ENCODE measurements at places on chromosomes 7 and 10. TPM values are rescaled to one million over a fixed set of nuclear protein-coding genes. Genes with fewer than 3 reads are reported as not detected.

DNA sequence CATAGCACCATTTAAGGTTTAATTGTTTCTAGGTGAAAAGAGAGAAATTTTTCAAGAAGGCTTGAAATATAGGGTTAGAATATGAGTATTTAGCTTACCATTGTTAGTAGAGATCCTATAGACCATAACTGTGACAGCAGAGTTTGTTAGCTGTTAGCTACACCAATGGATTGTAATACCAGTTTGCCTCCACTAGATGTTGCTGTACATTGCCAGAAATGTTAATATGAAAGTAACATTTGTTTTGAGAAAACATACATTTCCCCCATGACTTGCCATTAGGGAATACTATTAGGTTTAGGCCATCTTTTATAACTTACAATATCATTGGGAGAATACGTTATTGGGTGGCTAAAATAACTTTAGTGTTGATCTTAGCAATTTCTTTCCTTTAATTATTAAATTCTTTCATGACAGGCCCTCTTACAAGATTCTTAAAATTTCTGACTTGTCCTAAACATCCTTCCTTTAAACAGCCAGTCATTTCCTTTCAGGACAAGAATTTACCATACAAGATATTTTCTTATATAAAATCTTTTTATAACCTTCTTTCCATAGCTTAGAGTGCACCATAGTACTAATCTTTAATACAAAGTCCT lies 39.5 kb downstream of the ZNF117 start:
- peaks cover 24% of the 10 kb centered on the region for H3K27me3 ChIP-seq
- H3K36me3 ChIP-seq, result no peaks in the 10 kb centered on the region
- DNase-seq, result peak; percentile 68
- H3K4me3 ChIP-seq, result no peak overlapping the region
- H3K4me1 ChIP-seq, result no peaks in the 10 kb centered on the region
- H3K27ac ChIP-seq, result no peak overlapping the region

- H3K4me1 ChIP-seq, result no peaks in the 10 kb centered on the region
- no peak overlapping the region for H3K27ac ChIP-seq
- H3K4me3 ChIP-seq, result no peak overlapping the region
- H3K36me3 ChIP-seq, result no peaks in the 10 kb centered on the region
- peak; percentile 20 for DNase-seq
- H3K27me3 ChIP-seq, result peaks cover 8% of the 10 kb centered on the region
Observed at GRCh38 chr7:87497482-87497881, 22.0 kb upstream of the ABCB4 start.

GRCh38 chr10:12235796-12236195 lies 39.8 kb downstream of the CDC123 start:
- no peak overlapping the region for H3K4me3 ChIP-seq
- no peak for DNase-seq
- no peak overlapping the region for H3K27ac ChIP-seq
- H3K4me1 ChIP-seq, result peaks cover 6% of the 10 kb centered on the region
- H3K27me3 ChIP-seq, result no peaks in the 10 kb centered on the region

- no peaks in the 10 kb centered on the region for H3K27me3 ChIP-seq
- no peaks in the 10 kb centered on the region for H3K4me1 ChIP-seq
- H3K27ac ChIP-seq, result no peak overlapping the region
- no peaks in the 10 kb centered on the region for H3K36me3 ChIP-seq
- DNase-seq, result no peak
Observed at GRCh38 chr7:77579797-77580196, 42.7 kb downstream of the PTPN12 start.

DNA sequence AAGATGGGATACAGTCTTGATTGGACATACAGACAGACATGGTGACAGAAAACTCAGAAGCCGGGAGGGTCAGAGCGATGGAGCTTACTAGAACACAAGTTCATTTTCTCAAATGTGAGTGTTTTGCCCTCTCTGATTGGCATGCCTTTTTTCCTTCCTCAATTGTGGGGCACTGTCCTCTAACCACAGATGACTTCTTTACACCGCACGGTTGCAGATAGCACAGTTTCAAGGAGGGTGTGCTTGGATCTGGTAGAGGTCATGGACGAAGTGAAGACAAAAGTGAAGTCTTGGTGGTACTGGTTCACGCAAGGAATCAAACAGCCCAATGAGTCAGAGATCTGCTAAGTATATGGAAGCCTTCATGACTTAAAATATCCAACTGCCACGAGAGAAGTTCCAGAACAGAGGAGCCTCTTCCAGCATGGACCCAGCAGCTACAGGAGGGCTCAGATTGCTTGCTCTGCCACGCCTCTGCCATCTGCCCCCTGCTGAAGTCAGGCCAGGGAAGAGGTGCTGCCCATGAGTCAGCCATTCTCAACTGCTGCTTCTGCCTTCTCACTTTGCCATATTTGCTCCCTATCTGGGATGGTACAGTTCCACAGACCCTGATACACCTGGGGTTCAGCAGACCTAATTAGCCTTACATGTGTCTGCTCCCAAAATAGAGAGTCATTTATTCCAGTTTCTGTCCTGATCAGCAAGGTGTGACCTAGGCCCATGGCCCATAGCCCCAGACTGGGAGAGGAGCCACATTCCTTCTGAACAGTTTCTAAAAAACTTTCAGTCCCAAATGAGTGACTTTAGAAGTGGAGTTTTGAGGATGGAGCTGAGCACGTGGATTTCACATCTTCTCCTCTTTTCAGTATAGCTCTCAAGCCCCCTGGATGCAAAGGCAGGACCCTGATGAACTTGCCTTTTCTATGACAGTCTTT lies 413.8 kb downstream of the KCNMA1 start:
- H3K4me1 ChIP-seq, result no peaks in the 10 kb centered on the region
- peaks cover 2% of the 10 kb centered on the region for H3K27me3 ChIP-seq
- no peak for DNase-seq
- no peak overlapping the region for H3K4me3 ChIP-seq

BTBD16 gene
- total RNA-seq, result not detected

- no peaks in the 10 kb centered on the region for H3K4me1 ChIP-seq
- no peak overlapping the region for H3K27ac ChIP-seq
- H3K36me3 ChIP-seq, result no peaks in the 10 kb centered on the region
- no peak for DNase-seq
Observed at GRCh38 chr7:124723012-124723411, 42.6 kb downstream of the GPR37 start.

GRCh38 chr7:100013328-100013676 lies 2.1 kb upstream of the ZKSCAN1 start:
- H3K27me3 ChIP-seq, result no peaks in the 10 kb centered on the region
- peaks cover 15% of the 10 kb centered on the region for H3K36me3 ChIP-seq
- H3K4me3 ChIP-seq, result no peak overlapping the region
- H3K27ac ChIP-seq, result peak overlapping the region; percentile 15
- peak; percentile 56 for DNase-seq

- H3K27ac ChIP-seq, result no peak overlapping the region
- no peak for DNase-seq
- H3K27me3 ChIP-seq, result no peaks in the 10 kb centered on the region
Observed at GRCh38 chr7:81232084-81232799, 313.4 kb upstream of the SEMA3C start.

GRCh38 chr10:122486406-122487080 lies 25.2 kb downstream of the HTRA1 start:
- DNase-seq, result no peak
- no peak overlapping the region for H3K4me3 ChIP-seq
- H3K27ac ChIP-seq, result no peak overlapping the region

DNA sequence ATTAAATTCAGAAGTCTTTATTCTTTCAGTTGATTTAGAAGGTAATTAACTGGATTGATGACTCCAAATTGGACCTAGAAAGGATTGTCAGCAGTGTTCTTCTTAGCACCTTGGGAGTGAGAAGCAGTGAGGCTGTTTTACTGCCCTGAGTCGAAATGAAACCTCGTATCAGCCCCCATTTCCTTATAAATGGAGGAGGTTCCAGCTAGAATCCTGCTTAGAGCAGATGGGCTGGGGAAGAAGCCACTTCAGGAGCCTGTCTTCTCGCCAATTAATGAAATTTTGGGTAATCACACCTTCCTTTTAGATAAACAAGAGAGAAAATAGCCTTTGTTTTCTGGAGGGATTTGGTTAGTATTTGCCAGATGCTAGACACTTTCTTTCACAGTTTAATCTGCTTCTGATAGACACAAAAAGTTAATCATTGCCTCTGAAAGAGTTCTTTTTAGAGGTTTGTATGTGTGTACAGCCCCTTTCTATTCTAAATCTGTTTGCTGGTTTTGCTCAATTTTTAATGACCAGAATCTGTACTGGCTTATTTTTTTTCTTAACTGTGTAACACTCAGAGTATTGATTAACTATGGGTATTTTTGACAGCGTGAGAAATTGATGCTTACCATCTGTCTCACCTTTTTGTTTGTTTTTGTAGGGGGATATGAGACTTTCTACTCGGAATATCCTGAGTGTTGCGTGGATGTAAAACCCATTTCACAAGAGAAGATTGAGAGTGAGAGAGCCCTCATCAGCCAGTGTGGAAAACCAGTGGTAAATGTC lies 4.6 kb downstream of the DUSP5 start:
- H3K36me3 ChIP-seq, result peaks cover 85% of the 10 kb centered on the region
- DNase-seq, result peak; percentile 70
- H3K27ac ChIP-seq, result peak overlapping the region; percentile 92
- H3K27me3 ChIP-seq, result no peaks in the 10 kb centered on the region
- H3K4me3 ChIP-seq, result peak overlapping the region; percentile 99
- H3K4me1 ChIP-seq, result peaks cover 75% of the 10 kb centered on the region

DNA sequence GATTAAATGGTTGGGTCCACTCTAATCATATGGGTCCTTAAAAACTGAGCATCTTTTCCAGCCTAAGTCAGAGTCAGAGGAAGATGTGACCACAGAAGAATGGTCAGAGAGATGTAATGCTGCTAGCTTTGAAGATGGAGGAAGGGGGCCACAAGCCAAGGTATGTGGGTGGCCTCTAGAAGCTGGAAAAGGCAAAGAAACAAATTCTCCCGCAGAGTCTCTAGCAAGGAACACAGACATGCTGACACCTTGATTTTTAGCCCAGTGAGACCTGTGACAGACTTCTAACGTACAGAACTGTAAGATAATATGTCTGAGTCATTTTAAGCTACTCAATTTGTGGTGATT lies 1.5 kb upstream of the EXOC6 start:
- peak overlapping the region; percentile 81 for H3K4me3 ChIP-seq
- H3K27me3 ChIP-seq, result no peaks in the 10 kb centered on the region
- no peaks in the 10 kb centered on the region for H3K36me3 ChIP-seq
- peaks cover 34% of the 10 kb centered on the region for H3K4me1 ChIP-seq

DNA sequence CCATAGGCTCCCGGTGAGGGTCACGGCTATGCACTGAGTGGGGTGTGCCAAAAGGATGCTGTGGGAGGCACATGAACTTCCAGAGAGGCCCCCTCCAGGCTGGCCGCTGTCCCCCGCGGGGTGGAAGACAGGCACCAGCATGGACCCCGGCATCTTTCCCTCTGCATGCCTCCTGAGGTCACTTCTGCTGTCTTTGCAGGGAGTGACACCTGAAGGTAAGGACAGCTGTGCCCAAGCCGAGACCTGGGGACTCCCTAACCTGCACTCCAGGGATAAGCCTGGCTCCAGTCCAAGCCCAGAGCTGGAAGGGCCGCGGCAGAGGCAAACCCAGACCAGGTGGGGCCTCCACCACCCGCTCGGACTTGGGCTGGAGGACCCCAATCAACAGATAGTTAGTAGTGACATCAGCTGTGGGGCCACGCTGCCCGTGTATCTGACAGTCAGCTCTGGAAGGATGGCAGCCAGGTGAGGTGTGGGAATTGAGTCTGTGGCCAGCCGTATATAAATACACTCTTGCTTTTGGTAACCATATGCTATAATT lies 340.7 kb upstream of the MKI67 start:
- H3K36me3 ChIP-seq, result no peaks in the 10 kb centered on the region
- H3K27ac ChIP-seq, result no peak overlapping the region
- DNase-seq, result no peak

GRCh38 chr7:94450044-94450697 lies 55.5 kb downstream of the COL1A2 start:
- no peaks in the 10 kb centered on the region for H3K4me1 ChIP-seq
- peaks cover 7% of the 10 kb centered on the region for H3K27me3 ChIP-seq
- DNase-seq, result no peak

- no peaks in the 10 kb centered on the region for H3K27me3 ChIP-seq
- H3K4me1 ChIP-seq, result no peaks in the 10 kb centered on the region
- H3K4me3 ChIP-seq, result no peak overlapping the region
- no peaks in the 10 kb centered on the region for H3K36me3 ChIP-seq
- H3K27ac ChIP-seq, result no peak overlapping the region
Observed at GRCh38 chr10:77301305-77301730, 336.3 kb downstream of the KCNMA1 start.

GRCh38 chr7:979886-980571 lies 3.0 kb upstream of the CYP2W1 start:
- H3K4me1 ChIP-seq, result no peaks in the 10 kb centered on the region
- H3K4me3 ChIP-seq, result no peak overlapping the region
- no peaks in the 10 kb centered on the region for H3K27me3 ChIP-seq

GRCh38 chr7:134174795-134175261 lies 47.7 kb downstream of the LRGUK start:
- DNase-seq, result peak; percentile 59
- peaks cover 9% of the 10 kb centered on the region for H3K4me1 ChIP-seq
- no peaks in the 10 kb centered on the region for H3K27me3 ChIP-seq
- H3K27ac ChIP-seq, result peak overlapping the region; percentile 45

DNA sequence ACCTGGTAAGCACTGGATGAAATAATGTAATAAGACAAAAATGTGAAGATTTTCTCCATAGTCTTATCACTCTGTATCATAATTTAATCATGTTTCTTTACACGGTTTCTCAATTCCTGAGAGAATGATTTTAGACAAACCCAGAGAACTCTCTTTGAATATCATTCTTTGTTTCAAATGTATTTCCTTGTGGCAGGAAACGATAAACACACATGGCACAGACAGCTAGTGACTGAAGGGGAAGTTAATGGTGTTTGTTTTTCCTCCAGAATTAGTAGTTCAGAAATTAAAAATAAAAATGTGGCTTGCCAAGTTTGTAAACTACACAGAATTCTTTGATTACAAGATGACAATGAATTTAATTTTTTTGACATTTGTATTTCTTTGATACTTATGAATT lies 163.7 kb upstream of the PRPS1L1 start:
- no peak for DNase-seq
- no peaks in the 10 kb centered on the region for H3K36me3 ChIP-seq
- no peaks in the 10 kb centered on the region for H3K4me1 ChIP-seq
- H3K4me3 ChIP-seq, result no peak overlapping the region
- H3K27ac ChIP-seq, result no peak overlapping the region
- H3K27me3 ChIP-seq, result peaks cover 4% of the 10 kb centered on the region

DNA sequence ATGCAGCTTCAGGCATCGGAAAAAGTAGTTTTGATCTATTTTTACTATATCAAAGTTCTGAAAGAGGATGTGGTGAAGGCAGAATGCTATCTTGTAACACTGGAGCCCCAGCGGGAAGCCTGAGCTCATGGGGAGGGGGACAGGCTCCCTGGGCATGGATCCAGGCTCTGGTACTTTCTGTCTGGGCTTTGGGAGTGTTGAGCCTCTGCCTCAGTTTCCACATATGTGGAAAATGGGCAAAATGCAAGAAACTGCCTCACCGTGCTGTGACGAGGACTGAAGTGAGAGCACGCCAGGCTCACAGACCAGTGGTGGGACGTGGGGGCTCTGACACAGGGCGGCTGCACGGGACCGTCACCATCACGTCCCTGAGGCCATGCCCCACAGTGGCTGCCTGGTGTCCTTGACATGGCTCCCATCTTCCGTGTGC lies 182.9 kb upstream of the SHH start:
- no peak overlapping the region for H3K4me3 ChIP-seq
- no peak overlapping the region for H3K27ac ChIP-seq
- peaks cover 28% of the 10 kb centered on the region for H3K4me1 ChIP-seq
- no peak for DNase-seq
- H3K36me3 ChIP-seq, result no peaks in the 10 kb centered on the region

- no peaks in the 10 kb centered on the region for H3K27me3 ChIP-seq
- no peaks in the 10 kb centered on the region for H3K4me1 ChIP-seq
- no peak overlapping the region for H3K27ac ChIP-seq
- H3K4me3 ChIP-seq, result no peak overlapping the region
- DNase-seq, result no peak
Observed at GRCh38 chr10:52135101-52135500, 179.0 kb upstream of the DKK1 start.

GRCh38 chr7:26060733-26061677 lies 91.0 kb upstream of the NFE2L3 start:
- peaks cover 5% of the 10 kb centered on the region for H3K4me1 ChIP-seq
- no peak overlapping the region for H3K27ac ChIP-seq
- no peaks in the 10 kb centered on the region for H3K36me3 ChIP-seq
- no peak for DNase-seq

GBX1 gene
- not detected for total RNA-seq
